Stimulated activated CD8-positive, alpha-beta memory T cell treated with anti-CD3 and anti-CD28 coated beads, Interleukin-12 subunit alpha, Interleukin-12 subunit beta, amount 100 ng/mL, for 1 hour (primary cell): ENCODE measurements at places on chromosomes 7 and 10.

- no peak for DNase-seq
Observed at GRCh38 chr10:110434489-110435096, 63.1 kb upstream of the DUSP5 start.

- no peak for DNase-seq
Observed at GRCh38 chr10:111323389-111323966, 246.6 kb downstream of the ADRA2A start.

GRCh38 chr10:131131726-131132591 lies 179.6 kb downstream of the TCERG1L start:
- DNase-seq = no peak

DNA sequence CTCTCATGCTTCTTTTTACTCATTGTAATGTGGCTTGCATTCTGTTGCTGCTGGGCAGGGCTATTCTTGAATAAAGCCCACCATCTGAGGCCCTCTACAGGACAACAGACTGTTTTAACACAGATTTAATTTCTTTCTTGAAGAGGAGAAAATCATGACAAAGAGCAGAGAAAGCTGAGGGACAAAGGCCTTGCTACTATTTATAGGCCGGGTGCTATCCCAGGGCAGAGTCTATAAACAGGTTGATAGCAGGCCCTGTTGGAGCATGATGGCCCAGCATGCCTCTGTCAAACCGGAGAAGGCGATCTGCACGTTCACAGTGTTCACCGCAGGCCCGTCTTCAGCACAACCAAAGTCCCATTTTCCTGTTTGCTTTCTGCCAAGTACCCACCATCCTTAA lies 3.0 kb downstream of the VIPR2 start:
- DNase-seq = no peak

DNA sequence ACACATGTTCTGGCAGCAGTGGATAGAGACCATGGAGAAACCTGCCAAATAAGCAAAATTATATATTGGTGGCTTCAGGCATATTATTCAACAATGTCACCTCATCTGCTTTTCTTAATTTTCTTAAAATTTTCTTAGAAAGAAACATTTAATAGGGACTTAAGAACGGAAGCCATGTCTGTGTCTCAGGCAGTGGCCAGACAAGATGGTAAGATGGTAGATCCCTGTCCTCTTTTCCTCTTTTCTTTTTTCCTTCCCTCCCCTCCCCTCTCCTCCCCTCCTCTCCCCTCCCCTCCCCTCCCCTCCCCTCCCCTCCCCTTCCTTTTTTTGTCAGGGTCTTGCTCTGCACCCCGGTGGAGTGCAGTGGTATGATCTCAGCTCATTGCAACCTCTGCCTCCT lies 24.2 kb upstream of the ICA1 start:
- DNase-seq = no peak

GRCh38 chr10:14435976-14436632 lies 105.4 kb upstream of the FRMD4A start:
- DNase-seq = no peak

GRCh38 chr7:87001214-87001613 lies 58.2 kb downstream of the ELAPOR2 start:
- DNase-seq = no peak

DNA sequence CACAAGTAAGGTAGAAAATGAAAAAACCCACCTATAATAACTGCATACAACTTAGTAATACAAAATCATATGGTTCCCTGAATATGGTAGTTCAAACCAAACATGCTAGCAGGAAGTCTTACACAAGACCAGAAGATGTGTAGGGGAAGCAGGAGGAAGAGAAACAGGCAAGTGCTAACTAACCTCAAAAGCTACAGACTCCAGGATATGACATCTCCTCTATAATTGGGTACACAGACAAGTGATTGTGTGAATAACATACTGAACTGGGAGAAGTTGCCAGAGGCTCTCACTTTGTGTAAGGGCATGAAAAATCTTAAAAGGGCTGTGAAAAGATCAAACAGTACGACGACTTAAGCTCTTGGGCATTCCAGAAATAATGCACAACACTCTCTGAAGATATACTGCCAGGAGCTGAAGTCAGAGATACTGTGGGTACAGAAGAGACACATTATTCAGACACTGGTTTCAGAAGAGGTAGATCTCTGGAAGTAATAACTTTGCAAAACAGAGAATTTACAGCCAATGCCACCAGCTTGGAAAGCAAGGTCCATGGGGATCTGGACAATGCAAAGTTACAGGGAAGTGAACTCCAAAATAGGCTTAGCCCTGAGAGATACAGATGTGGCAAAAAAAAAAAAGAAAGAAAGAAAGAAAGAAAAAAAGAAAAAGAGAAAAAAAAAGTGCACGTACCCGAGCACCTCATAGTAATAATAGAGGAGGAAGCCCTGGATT lies 767.2 kb downstream of the TNS3 start:
- no peak for DNase-seq

DNA sequence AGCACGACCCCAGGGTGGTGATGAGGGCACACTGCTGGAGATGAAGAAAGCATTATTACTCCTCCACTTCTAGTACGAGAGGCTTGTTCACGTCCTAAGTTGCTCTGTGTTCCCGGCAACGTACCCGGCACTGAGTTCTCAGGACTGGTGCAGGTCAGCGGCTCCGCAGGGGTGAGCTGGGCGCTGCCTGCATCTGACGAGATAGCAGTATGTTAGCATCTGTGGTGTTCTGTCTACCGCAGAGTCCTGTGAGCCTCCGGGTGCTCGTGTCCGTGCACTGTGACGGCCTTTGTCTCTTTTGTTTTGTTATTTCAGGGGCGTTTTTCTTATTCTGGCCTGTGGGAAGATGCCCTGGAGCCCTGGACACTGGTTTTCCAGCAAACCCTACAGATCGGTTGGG lies 507.8 kb downstream of the DNAJB6 start:
- DNase-seq = no peak

DNA sequence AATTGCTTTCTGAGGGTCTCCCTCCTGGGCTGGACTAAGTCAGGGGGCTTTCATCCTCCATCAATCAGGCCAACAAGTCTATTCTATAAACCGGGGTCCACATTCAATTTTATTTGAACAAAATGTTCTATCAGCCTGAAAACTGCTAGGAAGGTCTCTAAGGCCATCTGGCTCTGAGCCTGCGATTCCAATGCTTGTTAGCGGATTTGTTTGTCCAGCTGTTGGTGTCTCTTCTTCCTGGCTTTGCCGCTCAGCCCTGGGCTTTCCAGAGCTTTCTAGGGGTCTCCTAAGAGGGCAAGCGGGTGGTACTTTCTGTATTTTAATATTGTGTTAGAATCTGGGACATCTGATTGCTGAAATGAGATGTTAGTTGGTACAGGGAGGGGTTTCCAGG lies 136.7 kb downstream of the VIPR2 start:
- DNase-seq = no peak

DNA sequence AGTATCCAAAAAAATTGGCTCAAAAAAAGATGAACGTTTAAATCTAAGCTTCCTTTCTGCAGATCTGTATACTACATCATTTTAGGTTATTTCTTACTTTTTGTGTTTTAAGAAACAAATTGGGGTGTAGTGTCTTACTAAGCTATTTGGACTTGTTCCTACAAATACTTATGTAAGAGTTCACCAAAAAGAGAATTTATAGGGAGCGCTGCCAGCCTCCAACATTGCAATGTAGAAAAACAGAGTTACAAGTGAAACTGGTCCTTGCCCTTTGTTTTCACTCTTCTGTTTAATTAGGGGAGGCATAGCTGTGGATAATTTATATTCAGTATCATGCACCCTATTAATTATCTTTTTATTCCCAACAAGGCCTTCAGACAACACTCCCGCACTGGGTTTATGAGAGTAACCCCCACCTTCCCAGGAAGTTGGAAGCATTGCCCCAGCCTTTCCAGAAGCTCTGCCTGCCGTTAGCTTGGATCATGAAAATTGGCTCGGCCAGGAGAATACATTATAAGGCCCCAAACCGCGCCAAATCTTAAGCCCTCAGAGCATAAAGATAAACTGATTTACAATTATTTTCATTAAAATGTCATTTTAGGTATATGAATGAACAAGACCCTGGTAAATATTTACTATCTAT lies 261.8 kb upstream of the KLF6 start:
- DNase-seq = no peak

DNA sequence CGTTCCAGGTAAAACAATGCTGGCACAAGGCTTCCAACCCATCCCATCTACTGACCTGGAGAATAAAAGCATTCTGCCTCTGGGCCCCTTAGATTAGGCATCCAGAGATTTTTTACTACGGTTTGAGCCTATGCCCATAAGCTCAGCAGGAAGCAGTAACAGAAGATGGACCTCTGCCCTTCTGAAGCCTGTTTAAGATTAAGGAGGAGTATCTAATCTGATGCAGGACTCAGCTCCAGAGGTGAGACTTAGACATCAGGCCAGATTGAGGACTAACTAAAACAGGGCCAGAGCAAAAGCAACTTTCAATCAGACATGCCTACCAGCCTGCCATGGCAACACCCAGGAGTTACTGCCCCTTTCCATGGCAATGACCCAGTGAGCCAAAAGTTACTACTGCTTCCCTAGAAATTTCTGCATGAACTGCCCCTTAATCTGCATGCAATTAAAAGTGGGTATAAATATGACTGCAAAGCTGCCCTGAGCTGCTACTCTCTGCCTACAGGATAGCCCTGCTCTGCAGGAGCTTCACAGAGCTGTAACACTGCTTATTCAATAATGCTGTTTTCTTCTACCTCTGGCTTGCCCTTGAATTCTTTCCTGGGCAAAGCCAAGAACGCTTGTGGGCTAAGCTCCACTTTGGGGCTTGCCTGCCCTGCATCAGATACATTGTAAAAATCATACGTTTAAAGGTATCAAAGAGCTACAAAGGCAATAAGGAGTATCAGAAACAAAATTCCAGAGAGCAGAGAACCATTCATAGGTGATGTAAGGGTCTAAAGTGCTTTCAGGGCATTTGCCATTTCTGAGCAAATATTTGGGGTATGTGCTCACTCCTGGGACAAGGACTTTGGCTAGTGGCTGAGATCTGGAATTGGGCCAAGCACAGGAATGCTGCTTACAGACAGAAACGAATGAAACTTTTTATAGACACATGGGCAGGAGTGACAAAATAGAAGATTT lies 25.0 kb upstream of the CNNM1 start:
- DNase-seq = no peak

GRCh38 chr7:70810558-70811139 lies 321.3 kb upstream of the GALNT17 start:
- DNase-seq = no peak

GRCh38 chr7:149722356-149722957 lies 50.9 kb downstream of the ZNF467 start:
- DNase-seq = no peak

DNA sequence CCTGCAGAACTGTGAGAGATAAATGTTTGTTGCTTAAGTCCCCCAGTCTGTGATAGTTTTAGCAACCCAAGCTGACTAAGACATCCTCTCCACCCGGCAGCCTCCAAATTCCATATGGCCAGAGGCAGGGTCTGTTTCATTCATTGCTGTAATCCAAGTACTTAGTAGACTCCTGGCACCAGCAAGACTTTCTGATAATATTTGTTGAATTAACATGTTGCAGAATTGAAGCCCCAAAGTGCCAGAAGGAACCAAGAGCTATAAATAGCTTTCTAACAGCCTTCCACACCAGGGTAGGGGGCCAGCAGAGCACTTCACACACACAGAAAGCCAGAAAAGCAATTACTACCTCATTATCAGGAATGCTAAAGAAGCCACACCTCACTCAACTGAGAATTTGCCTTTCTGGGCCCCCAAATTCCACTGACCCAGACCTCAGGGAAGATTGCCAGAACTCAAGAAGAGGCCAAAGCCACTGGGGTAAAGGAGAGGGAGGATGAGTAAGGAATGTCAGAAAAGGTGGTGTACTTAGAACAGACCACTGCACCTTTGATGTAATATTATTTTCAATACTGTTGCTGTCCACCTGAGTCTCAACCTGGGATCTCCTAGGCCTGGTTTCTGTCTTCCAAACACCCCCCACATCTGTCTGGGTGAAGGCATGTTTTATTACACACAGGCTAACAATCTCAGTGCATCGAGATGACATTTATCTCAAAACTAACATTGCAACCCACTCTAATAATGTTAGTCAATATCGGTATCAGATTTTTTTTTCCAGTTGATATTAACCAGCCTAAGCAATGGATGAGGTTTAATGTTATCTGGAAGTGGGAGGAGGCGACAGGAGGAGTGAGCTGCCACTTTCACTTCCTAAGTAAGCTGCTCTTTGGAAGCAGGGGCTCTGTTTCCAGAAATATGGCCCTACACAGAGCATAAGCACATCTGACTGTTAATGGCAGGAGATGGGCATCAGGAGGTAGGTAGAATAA lies 5.5 kb downstream of the NOD1 start:
- DNase-seq = no peak

DNA sequence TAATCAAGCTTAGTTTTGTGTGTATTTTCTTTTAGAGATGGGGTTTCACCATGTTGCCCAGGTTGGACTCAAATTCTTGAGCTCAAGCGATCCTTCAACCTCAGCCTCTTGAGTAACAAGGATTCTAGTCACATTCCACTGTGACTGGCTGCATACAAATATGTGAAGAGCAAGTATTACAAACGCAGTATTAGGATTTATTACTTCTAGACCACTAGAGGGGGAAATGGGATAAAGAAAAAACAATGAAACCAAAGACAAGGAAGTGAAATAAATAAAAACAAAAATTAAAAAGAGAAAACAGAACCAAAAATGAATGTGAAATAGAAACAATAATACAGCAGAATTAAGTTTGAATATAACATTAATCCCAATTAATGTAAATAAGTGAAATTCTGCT lies 308.7 kb downstream of the ANKRD30A start:
- no peak for DNase-seq

DNA sequence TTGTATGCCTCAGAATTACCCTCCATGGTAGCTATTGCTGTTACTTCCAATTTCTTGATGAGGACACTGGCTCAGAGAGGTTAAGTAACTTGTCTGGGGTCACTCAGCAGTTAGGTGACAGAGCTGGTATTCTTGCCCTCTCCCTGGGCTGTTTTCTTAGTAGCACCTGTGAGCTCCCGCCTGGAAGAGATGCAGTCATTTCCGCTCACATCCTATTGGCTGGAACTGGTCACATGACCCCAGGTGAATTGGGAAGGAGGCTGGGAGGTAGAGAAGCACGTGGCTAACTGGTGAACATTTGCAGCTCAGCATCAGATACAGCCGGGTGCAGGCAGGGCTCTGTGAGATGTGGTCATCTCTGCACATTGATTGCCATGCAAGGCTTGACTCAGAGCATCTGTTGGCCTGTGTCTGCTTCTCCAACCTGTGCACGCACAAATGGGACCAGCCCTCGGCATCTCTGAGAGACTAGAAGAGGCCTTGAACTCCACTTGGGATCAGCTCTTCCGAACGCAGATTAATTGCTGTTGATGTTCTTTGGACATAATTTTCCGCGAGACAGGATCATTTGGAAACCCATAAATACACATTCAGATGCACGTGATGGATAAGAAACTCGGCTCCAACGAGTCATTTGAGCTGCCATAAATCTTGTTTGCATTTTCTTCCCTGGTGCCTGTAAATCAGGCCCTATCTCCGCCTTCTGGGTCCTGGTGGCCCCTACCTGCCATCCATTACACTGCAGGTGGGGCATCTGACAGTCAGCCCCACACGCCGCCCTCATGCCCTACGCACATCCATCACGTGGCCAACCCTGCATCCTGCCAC lies 42.8 kb downstream of the MYL10 start:
- DNase-seq = no peak

GRCh38 chr10:63703740-63704345 lies 182.6 kb downstream of the REEP3 start:
- DNase-seq = no peak
